Panc1 (cell line): ENCODE measurements at places on chromosomes 13 and 19.

DNA sequence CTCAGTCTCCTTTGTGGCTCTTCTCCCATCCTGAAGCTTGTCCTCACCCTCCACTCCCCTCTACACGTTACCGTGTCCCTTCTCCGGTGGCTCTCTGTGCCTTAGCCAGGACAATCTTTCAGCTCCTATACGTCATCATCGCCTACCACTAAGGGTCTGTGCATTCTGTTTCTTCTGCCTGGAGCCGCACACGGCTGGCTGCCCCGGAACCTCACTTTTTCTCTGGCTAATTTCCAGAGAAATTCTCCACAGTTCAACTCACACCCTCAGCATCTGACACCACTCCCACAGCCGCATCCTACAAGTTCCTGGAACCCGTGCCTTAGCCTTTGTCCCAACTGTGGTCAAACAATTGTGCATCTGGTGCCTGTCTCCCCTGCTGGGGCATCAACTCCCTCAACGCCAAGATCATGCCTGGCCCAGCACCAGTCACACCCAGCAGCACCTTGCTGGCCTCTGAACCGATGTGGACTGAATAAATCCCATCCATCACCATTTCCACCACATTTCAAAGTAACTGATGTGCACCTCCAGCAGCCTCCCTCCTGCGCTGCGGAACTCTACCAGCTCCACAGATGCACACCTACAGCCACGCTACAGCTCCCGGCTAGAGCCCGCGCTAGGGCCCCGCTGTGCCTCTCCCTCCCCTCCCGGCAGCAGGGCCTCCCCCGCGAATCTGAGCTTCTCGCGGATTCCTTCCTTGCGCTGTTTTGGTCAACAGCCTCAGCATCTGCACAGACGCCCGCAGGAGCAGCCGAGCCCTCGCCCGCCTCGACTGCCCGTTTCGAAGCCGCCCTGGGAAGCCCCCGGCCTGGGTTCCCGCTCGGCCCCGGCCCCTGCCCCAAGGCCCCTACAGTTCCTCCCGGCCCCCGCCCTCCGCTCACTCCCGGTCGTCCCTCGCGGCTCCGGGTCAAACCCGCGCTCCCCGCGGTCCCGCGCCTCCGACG, 689 bp downstream of the DCUN1D2 start:
- no peak for DNase-seq

DNA sequence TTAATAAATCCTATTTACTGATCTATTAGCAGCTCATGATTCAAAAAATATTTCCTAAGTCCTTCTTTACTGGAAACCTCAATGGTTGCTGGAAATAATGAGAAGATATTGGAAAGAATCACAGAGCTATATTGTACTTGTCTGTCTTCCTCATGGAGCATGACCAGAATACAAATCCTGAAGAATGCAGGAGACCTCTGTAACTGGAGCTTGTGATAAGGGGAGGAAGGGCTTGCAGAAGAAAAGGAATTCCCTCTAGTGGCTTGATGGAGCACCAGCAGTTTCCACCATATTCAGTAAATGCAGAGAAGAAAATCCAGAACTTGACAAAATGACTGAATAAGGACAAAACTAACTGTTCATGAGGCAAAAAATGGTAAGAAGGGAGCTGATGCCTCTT, 1333.1 kb downstream of the EFNB2 start:
- no peak for DNase-seq

- no peak for DNase-seq
Measured at GRCh38 chr13:51981355-51981754, 29.9 kb downstream of the ATP7B start.

GRCh38 chr13:109779876-109780510, 6.4 kb downstream of the IRS2 start:
- DNase-seq = no peak

DNA sequence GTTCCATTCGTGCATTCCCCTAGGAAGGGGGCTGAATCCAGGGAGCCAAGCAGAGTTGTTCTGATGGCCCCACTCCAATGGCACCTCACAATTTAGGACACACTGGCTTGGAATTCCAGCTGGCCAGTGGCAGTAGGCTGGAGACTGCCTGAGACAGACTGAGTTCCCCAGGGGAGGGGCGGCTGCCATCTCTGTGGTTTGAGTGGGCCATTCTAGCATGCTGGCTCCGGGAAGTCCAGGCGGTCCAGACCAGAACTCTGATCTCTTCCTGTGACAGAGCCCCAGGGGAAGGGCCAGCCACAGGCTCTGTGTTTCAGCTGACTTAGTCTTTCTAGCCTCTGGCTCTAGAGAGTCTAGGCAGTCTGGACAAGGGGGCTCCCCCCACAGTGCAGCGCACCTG, 29.5 kb upstream of the SLC7A1 start:
- DNase-seq = no peak

DNA sequence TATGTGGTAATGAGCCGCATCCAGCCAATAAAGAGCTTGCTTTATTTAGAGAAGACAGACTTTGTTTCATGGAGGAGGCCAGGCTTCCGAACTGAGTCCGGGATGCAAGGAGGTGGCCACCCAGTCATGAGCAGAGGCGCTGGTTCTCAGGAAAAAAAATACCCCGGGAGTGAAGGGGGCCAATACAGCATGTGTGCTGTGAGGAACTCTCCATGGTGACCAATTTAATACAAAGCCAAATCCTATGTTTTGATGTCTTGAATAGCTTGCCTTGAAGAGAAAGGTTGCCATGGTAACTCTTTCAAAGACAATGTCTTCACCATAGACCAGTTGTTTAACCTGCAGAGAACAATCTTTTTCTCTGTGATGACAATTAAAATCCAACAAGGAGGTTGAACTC, 43.4 kb upstream of the PDCD5 start:
- DNase-seq = no peak

- no peak for DNase-seq
Measured at GRCh38 chr13:99845161-99845874, 126.2 kb downstream of the ZIC5 start.

- DNase-seq = no peak
Measured at GRCh38 chr13:76398425-76398824, 487.8 kb downstream of the KCTD12 start.

- no peak for DNase-seq
Measured at GRCh38 chr19:28377077-28377476, 835.9 kb downstream of the UQCRFS1 start.

DNA sequence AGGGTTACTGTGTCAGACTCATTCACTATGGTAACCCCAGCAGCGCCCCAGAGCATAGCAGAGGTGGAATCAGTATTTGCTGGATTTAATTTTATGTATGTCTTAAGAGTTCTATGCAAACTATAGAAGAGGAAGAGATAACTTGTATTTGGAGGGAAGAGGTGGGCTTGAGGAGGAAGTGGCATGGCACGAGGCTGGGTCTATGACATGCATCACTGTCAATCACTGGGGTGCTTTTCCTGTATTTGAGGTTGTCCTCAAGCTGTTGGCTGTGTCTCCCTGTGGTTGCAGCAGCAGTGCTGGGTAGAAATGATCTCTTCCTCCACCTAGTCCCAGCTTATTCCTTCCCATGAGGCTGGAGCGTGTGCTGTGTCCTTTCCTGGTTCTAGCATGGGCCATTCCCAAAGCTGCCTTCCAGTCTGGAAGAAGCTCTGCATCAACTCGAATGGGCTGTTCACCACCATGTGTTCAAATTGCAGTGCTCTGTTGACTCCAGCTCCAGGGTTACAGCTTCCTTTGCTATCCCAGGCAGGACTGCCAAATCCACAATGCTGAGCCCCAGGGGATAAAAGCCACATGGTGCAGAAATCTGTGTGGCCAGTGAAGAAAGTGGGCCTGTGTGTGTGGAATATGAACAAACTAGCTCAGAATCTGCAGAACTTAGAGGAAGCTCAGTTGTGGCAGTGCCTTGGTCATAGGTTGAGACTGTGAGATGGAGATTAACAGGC, 73.1 kb upstream of the MTIF3 start:
- DNase-seq = no peak

- no peak for DNase-seq
Measured at GRCh38 chr19:28585796-28586195, 627.2 kb downstream of the UQCRFS1 start.

GRCh38 chr13:94169454-94170144, 309.9 kb downstream of the DCT start:
- DNase-seq = no peak

GRCh38 chr13:101977475-101977874, 424.4 kb downstream of the FGF14 start:
- DNase-seq = no peak

GRCh38 chr19:373391-374182, 29.0 kb upstream of the MIER2 start:
- DNase-seq = no peak

- DNase-seq = no peak
Measured at GRCh38 chr19:18504886-18505610, 16.8 kb downstream of the ELL start.

GRCh38 chr19:14048443-14049153, 13.3 kb downstream of the PALM3 start:
- no peak for DNase-seq
